ENCODE measurements at places on chromosomes 2 and 18.

DNA sequence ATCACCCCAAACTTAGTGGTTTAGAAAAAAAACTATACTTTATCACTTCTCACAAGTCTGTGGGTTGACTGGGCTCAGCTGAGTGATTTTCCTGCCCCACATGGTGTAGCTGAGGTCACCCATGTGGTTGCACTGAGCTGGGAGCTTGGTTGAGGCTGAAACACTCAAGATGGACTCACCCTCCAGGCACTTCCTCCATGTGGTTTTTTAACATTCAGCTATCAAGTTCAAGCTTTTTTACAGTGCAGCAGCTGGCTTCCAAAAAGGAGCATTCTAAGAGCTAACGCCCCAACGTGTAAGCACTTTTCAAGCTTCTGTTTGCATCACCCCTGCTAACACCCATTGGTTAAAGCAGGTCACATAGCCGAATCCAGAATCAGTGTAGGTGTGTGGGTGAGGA, 105.9 kb upstream of the CREB1 start:
- DNase-seq: no peak

GRCh38 chr2:42296226-42296625, 64.8 kb downstream of the COX7A2L start:
- DNase-seq: no peak

DNA sequence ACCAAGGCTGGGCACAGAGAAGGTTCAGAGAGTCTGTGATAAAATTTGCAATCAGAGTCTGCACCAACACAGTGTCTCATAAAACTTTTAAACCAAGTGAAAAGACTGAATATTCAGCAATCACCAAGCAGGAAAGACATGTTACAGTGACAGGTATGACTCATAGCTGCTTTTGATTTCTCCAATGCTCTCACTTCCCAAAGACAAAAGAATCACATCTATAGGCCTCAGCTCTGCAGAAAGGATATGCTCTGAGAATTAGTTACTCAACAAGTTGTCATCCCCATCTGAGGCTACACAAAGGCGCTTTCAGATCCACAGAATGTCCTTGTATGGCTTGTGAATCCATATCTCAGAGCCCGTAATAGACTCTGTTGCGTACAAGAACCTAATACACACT, 92.5 kb downstream of the KCNF1 start:
- DNase-seq: no peak

DNA sequence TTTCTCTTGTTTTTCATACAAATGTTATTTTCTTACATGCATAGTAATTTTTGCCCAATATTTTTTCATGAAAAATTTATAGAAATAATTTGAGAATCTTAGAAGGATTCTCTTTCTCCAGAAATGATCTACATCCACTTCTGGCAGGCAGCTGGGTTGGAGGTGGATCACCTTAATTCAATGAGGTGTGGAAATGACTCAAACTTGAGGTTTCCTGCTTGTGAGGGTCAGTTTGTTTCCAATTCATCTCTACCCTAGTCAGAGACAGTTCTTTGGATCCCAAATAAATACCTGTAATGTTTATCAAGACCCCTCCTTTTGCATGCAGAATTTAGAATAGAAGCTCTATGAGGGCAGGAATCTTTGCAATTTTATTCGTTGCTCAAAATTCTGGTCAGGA, 35.0 kb upstream of the DYNAP start:
- DNase-seq: no peak

- DNase-seq: no peak
Measured at GRCh38 chr2:209348433-209348832, 75.4 kb upstream of the MAP2 start.

DNA sequence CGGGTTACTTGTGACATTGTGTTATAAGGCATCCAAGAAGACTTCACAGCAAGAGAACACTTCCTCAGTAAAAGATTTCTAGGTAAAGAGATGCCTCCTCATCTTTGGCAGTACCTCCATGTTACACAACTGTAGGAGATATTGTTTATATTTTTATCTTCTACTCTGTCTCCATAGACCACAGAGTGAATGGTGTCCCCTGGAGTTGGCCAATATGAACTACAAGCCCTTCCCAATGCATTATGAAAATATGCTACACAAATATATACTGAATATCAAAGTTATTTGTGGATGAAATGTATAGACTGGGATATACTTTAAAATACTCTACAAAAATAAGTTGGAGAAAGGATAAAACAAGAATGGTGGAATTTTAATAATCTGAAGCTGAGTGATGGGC, 46.7 kb downstream of the MBOAT2 start:
- DNase-seq: no peak

- no peak for DNase-seq
Measured at GRCh38 chr2:12429779-12430406, 286.8 kb upstream of the TRIB2 start.

DNA sequence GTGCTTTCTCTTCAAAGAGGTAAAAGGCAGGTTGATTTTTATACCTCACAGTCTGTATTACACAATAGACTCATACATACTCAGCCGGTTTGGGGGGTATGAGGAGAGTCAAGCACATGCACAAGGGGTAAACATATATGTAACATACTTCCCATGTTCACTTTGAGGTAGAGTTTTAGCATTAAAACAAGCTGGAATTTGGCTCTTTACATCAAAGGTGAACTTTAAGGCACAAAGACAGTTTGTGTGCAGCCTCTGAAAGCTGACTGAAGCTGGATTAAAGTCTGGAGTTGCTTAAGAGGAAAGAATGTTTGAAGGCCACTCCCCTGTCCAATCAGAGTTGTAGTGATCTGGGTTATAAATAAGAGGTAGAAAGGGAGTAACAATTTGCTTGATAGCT, 282.0 kb downstream of the DPP10 start:
- no peak for DNase-seq

GRCh38 chr2:214215107-214215506, 195.7 kb upstream of the VWC2L start:
- no peak for DNase-seq

- no peak for DNase-seq
Measured at GRCh38 chr2:238183821-238184220, 19.7 kb downstream of the ILKAP start.

GRCh38 chr2:137380610-137381009, 583.7 kb upstream of the HNMT start:
- no peak for DNase-seq

GRCh38 chr2:8285081-8285480, 396.8 kb upstream of the ID2 start:
- no peak for DNase-seq

- no peak for DNase-seq
Measured at GRCh38 chr18:79383388-79384056, 12.2 kb upstream of the NFATC1 start.

DNA sequence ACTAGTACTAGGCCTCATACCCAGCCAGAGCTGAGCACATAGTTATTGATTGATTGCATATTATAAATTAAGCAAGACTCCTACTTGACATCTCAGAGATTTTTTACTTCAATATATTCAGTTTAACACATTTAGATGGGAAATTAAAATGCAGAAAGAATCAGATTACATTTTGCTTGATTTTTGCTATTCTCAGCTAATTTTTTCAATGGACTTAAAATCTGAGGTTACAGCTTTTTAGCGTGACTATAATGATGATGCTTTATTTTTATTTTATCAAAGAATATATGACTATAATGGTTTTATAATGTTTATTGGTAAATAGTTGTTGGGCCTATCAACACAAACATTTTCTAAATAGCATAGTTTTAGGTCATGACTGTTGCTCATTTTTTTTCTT, 493.0 kb upstream of the CNTNAP5 start:
- DNase-seq: no peak

DNA sequence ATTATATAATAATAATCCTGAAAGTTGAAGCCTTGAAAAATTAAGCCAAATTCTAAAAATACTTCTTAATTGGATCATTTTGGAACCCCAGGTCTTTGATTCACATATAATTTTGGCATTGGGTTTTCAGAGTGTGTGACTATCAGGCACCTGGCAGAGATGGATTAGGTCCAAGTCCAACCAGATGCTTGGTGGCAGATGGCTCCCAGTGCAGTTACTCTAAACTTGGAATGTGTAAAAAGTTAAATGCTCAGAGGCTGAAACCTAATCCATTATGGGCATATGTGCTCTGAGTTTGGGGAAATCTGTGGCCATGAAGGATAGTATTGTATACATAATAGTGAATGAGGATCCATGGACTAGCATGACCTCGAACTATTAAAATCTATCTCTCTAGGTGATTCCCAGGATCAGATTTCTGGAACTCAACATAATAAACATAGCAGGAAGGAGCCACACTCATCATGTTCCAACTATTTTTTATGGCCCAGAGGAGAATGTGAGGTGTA, 333.0 kb downstream of the RPRM start:
- no peak for DNase-seq

GRCh38 chr2:124822516-124822915, 797.4 kb downstream of the CNTNAP5 start:
- DNase-seq: no peak

DNA sequence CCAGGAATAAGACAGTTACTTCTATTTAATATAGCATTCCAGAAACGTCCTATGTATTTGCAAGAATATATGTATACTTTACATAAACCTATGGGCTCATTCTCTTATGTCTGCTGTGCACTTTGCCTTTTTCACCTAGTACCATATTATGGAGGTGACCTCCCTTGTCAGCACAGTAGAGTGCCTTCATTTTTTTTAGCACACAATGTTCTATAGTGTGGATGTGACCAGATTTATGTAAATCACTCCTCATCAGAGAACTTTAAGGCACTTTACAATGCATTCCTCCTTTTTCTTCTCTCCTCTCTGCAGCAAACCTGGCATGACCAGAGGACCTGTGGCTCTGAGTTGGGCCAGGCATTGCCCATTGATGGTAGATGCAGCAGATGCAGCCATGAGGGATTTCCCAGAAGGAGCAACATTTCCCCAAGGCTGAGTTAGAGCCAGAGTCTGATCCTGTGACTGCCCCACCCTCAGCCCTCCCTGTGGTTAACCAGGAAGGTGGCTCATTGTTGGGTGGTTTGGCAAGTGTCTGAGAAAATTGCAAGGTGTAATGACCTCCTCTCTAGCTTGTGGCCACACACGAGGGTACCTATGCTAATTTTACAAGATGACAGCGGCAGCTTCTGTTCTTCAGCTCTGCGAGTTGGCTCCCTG, 76.5 kb upstream of the DLX2 start:
- DNase-seq: no peak

GRCh38 chr2:54444503-54444902, 11.6 kb upstream of the SPTBN1 start:
- no peak for DNase-seq

DNA sequence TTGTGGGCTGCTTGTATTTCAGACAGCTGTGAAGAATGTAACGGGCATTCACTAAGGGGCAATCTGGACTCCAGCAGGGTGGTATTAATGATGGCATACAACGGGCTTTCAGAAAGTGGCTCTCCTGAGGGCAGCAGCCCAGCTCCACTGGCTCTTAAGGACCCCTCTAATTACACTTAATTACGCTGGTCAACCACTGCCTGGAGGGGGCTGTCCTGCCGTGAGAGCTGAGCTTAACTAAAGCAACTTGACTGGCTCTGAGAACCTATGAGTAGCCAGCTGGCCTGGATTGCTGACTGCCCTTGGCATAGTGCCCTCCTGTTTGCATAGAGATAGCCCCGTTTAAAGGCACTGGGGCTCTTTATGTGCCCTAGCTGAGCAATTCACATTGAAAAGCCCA, 3.8 kb downstream of the LIPG start:
- DNase-seq: peak; percentile 70

DNA sequence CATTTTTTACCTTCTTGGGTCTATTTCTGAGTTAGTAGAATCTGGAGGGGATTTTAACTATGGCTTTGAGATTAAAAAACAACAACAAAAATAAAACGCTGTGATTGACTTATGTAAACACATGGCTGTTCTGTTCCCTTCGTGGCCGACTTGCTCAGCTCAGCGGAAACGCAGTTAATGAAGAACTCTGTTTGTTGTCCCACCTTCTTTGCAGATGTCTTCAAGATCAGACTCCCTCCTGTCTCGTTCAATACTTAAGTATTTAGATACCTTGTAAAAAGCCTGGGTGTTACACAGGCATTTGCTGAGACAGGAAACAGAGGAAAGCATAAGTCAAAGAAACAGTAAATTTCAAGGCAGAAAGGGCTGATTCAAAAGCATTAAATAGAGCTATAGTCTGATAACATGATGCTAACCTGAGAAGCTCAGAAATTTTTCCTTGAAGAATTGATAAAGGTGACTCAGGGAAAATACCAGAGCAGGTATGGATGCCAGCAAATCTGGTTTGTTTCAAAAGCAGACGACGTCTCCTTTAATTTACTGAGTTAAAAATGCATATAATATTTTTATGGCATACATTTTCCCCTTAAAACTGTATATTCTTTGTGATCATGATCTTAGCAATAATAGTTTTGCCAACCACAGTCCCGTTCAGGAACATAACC, 21.7 kb upstream of the POLI start:
- DNase-seq: no peak

DNA sequence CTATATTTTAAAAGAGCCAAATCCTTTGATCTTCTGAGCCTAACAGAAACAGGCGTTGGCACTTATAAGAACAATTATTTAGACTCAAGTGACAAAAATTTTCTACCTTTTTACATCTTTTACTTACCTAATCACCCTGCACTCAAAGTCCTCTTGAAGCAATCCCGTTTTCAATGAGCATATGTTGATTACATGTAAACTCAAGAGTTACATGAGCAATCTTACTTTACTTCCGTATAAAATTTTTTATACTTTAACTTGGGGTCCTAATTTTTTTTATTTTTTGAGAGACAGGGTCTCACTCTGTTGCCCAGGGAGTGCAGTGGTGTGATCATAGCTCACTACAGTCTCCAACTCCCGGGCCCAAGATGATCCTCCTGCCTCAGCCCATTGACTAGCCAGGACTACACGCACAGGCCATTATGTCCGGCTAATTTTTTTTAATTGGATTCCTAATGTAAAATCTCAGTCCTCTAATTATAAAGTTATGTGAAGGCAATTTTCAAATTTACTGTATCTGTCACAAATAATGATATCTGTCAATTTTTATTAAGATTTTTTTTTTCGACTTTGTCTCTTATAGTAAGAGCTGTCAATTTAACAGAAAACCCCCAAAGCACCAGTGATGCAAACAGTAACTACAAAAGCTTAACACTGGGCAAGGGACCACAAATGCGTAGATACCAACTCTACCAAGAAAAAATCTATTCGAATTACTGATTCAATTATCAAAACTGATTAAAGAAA, 19.1 kb upstream of the STPG4 start:
- DNase-seq: no peak

DNA sequence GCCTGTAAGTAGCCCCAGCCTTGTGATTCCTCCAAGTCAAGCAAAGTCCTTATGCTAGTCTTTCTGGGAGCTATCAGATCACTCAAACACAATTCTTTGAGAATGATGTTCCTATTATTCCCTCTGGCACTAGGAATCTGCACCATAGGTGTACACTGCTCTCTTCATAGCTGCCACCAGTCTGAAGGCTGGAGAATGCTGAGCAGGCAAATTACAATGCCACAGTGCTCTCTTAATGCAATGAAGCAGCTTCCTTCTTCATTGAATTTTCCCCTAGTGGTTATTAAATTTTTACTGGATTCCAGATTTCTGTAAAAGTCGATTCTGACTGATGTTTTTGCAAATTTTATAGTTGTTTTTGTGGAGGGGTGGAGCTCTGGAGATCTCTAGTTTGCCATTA, 84.8 kb downstream of the CCDC178 start:
- DNase-seq: no peak

GRCh38 chr2:231176066-231176465, 22.4 kb upstream of the ARMC9 start:
- no peak for DNase-seq

Measured in NCI-H2227 treated with DMSO at 0.1 percent for 48 hours (cell line).